NCI-H82 (cell line): ENCODE measurements at places on chromosomes 3 and 15.

- no peak for DNase-seq
These were observed 261.3 kb downstream of the RPLP1 start for GRCh38 chr15:69713726-69714559.

DNA sequence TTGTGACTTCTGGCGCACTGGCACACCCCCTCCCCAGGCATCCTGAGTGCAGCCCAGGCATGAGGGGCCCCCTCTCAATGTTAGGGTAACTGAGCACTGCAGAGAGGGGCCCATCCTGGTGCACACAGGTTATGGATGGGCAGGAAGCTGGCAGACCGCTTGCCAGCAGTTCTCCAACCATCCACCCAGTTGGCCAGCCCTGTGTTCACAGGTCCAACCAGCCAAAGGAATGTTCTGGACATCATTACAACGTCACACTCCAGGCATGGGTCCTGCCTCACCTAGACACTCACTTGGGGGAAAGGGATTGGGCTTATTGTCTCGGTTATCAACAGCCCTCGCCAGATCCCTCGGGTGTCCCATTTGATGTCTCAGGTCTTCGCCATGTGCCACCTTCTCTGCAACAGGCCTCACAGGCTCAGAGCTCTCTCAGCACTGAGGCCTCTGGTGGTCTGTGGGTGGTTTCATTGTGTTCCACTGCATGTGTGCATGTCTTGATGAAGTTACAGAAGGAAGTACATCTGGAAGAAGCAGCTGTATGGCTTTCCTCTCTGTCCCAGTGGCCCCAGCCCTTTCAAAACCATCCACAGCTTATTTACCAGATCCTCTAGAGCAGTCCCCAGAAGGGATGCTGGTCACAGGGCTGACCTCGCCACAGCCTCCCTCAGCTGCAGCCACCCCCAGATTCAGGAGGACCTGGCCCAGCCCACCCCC lies 23.7 kb downstream of the ADCY5 start:
- DNase-seq = no peak

GRCh38 chr3:66983101-66983500 lies 15.0 kb upstream of the KBTBD8 start:
- peak; percentile 62 for DNase-seq

DNA sequence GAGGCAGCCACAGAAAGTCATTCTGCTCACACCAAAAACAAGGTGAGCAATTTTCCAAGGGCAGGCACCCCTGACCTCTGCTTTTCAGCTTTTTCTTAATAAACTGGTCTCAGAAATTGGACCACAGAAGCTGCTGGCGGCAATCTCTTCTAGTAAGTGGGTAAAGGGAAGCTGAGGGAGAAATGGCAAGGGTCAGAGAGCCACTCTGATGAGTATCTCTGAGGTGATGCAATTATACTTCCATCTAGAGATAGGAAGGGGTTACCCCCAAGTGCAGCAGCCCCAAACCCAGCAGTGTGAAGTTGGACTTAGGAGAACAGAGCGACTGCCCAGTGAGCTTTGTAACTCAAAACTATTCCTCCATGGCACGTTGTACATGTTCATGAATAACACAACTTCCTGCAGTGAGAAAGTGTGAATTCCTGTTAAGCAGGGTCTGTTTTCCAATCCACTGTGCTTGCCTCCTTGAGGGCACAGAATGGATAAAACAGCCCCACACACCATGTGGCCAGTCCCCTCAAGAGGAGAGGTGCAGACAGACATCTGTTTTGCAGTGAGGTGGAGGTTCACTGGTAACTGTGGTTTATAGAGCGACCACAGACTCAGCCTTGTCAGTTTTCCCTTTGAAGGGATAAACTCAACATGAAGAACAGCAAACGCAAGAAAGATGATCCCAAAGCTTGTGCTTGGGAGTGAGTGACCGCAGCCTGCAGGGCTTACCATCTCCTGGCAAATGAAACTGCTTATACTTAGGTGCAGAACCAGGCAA lies 683.4 kb upstream of the CFAP20DC start:
- DNase-seq = no peak
